ENCODE measurements at places on chromosomes 3 and 15.

DNA sequence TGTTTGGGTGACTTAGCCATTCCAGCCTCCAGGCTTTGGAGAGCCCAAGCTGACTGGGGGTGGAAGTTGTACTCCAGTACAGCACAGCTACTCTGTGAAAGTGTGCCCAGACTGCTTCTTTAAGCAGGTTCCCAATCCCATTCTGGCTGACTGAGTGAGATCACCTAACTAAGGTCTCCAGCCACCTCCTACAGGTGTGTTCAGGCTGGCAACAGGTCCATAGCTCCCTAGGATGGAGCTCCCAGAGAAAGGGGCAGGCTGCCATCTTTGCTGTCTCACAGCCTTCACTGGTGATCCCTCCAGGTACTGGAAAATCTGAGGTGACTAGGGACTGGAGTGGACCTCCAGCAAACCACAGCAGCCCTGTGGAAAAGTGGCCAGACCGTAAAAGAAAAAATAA is 445.3 kb upstream of the KCNMB2 start:
- DNase-seq = no peak

- DNase-seq = no peak
These were observed 35.7 kb upstream of the PCSK6 start for GRCh38 chr15:101525087-101525669.

DNA sequence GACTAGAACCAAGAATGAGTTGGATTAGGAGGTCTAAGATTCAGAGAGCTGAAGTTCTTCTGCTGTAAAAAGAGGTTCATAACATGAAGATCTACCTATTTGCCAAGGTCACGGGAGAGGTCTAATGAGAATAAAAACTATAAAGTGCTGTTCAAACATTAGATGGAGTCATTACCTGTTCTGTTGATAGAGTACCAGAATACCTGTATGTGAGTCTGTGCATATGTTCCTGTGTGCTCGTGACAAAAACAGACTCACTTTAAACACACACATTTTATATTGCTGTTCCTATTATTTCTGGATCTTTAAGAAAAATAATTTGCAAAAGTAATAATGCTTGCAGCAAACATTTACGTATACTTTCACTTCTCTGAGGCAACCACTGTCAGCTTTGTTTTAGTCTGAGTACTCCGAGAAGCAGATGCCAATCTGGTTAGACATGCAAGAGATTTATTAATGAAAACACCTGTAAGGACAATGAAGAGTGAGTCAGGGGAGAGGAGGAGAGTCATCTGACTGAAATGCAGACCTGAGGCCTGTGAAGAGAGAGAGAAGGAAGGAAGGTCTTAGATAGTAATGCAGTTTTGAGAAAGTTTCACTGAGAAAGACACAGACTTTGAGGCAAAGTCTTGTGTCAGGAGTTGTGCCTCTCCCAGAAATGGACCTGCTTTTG is 221.2 kb downstream of the SQOR start:
- DNase-seq = no peak

DNA sequence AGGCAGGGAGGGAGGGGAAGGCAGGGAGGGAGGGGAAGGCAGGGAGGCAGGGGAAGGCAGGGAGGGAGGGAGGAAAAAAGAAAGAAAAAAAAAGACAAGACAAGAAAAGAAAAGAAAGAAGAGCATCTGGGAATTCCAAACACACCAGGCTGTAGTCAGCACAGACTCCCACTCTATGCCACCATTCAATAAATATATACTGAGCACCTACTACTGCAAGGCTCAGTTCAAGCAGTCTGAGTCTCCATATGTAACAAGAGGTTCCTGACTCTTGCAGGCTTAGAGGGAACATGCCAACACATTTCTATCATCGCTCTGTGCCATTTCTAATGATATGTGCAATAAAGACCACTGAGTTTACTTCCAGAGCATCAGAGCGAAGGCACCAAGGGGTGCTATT is 47.7 kb downstream of the ANXA2 start:
- DNase-seq = no peak

GRCh38 chr3:133441867-133442270 is 42.0 kb downstream of the BFSP2 start:
- DNase-seq = no peak

- DNase-seq = no peak
These were observed 111.1 kb upstream of the GPR149 start for GRCh38 chr3:154540950-154541604.

DNA sequence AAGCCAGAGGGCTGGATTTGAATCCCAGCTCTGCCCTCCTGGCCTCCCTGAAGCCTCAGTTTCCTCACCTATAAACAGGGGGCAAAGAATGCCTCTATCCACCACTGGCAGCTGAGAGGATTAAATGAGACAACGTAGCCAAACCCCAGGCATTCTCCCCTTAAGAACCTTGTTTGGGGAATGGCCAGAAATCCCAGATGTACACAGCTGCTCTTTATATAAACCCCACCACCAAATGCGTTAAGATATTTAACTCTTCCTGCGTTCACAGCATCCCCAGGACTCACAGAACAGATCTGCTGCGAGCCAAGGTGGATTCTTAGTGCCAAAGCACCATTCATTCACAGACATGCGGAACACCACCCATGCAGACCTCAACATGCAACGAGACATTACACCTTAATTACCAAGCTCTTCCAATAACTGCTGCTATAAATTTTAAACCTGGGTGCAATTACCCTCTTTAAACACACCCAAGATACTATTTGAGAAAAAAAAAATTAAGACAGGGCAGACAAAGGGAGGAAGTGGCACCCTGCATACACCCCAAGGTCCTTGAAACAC is 5.2 kb downstream of the TLE3 start:
- no peak for DNase-seq

DNA sequence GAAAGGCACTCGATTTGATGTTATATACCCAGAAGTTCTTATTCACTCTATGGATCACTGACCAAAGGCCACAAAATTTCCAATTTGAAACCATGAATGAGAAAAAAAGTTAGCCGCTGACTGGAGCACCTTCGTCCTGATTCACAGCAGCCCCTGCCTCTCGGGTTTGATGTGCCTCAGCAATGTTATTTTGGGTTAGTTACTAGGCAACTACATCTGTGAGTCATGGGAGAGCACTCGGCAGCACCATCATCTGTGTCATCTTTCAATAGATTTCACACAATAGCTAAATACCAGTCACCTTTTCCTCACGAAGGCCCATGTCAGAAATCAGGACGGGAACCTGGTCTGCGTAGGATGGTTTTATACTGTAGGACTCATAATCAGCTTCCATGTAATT is 269.2 kb downstream of the ZBBX start:
- no peak for DNase-seq

Measured in GM12864 (cell line).